Spleen (tissue), 13 donors: ENCODE measurements at places on chromosomes 3 and 15. TPM values are rescaled to one million over a fixed set of nuclear protein-coding genes. Genes with fewer than 3 reads are reported as not detected.

- no peak overlapping the region for H3K27ac ChIP-seq
- peaks cover 5% of the 10 kb centered on the region for H3K4me1 ChIP-seq
- H3K4me3 ChIP-seq, result no peak overlapping the region
- no peaks in the 10 kb centered on the region for H3K36me3 ChIP-seq
Measured at GRCh38 chr3:190013943-190014924, 106.5 kb downstream of the P3H2 start.

HTR3E gene
- total RNA-seq, result not detected

VIPR1 gene
- 10.7 TPM for total RNA-seq

FOXB1 gene
- not detected for total RNA-seq
